ENCODE measurements at places on chromosomes 1 and 21. TPM values are rescaled to one million over a fixed set of nuclear protein-coding genes. Genes with fewer than 3 reads are reported as not detected.

GRCh38 chr1:172940174-172940855, 110.4 kb downstream of the TNFSF18 start:
- peak; percentile 22 for DNase-seq

Gene TMEM269
- 0.06 TPM for total RNA-seq

DNA sequence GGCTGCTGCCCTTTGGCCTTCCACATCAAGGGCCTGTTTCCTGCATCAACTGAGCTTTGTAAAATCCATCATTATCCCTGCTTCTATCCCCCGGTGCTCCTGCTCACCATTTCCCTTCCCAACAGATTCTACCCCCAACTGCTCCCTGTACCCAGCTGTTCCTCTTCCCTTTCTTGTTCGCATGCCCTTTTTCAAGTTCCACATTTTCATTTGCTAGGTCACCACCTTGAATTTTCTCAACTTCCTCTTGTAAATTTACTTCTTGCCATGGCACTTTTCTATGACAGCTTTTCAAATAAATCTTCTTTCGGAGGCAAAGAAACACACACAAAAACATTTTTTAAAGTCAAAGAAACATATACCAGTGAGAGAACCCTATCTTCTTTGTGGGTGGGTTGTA, 330.5 kb upstream of the ADGRL2 start:
- no peak for DNase-seq

Gene CYP4X1
- 0.78 TPM for total RNA-seq

- no peak for DNase-seq
Observed at GRCh38 chr1:244234009-244234643, 183.0 kb downstream of the ZBTB18 start.

DNA sequence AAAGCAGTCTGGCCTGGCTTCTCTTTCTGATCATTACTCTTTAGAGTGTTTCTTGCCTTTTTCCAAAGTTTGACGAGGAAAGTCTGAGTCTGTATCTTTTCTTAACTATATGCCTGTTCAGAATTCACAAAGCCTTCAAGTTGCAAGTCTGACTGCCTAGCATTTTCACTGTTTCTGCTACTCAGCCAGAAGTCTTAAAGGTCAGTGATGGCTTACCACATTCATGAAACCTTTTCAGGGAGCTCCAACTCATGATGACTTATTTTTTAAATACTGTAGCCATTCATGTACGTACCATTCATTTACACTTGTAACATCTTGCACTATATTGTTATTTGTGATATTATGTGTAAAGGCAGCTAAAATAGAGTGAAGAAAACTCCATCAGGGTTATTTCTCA, 58.2 kb downstream of the TNFSF4 start:
- DNase-seq = no peak

DNA sequence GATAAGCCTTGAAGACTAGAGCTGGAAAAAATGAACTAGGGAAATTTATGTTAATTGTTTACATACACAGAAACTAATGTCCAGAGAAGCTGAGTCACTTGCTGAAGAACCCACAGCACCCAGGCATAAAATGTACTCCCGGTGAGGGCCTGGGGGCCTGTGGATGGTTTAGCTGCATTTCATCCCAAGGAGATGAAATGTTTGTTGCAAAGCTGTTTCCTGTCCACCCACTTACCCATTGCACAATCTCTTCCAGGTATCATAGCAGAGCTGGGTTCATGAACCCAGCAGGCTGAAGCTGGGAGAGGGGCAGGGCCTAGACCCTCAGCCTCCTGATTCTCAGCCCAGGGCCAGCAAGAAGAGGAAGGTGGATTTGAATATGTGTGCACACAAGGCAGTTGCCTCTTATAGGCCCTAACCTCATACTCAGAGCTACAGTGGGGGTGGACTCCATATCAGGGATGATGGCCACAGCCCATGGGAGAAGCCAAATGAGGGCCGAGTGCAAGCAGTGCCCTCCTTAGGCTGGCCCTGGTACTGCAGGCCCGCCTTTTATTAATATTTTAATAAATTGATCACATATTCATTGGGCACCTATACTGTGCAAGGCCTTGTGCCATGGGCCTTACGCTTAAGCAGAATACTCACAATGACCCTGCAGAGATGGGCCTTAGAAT, 110.8 kb downstream of the LACTBL1 start:
- DNase-seq = no peak

- no peak for DNase-seq
Observed at GRCh38 chr1:55213885-55214211, 1.3 kb downstream of the USP24 start.

DNA sequence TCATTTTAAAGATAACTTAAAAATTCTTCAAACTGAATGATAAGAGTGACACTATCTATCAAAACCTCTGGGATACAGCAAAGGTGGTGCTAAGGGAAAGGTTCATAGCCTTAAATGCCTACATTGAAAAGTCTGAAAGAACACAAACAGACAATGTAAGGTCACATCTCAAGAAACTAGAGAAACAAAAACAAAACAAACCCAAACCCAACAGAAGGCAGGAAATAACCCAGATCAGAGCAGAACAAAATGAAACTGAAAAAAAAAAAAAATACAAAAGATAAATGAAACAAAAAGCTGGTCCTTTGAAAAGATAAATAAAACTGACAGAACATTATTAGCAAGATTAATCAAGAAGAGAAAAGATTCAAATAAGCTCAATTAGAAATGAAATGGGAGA, 6.8 kb downstream of the ODF2L start:
- DNase-seq = no peak

DNA sequence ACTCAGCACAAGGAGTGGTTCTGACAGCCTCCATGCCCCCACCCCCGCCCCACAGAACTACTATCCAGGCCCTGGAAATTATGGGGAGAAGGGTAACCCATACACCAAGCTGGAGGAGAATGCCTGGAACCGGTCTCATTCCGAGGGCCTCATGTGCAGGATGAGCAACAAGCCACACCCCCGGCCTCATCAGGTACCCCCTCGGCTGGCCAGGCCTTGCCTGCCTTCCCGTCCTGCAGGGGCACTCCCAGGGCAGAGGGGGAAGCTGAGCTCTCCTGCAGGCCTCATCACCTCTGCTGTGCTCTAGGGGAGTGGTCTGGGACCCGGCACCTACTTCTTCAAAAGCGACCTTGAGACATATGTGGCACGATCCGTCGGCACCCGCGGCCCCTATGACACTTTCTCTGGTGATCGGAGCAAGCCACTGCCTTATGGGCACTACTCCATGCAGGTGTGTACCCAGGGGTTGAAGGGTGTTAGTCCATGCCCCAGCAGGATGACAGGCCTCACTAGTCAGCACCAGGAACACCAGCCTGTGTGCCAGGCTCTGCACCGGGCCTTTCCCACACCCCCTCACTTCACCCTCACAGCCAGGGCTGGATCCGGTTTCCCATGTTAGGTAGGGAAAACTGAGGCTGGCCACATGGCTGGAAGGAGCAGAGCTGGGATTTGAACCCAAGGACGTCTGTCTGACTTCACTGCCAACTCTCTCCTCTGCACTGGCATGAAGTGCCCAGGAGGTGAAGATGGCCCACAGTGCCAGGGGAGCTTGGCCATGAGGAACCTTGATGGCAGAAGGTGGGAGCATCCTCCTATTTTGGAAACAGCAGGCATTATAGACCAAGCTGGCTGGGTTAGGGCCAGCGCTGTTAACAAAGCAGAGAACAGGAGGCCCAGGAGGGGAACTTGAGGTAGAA, 10.9 kb upstream of the TTC22 start:
- no peak for DNase-seq

Gene CD1D
- 7.2 TPM for total RNA-seq

DNA sequence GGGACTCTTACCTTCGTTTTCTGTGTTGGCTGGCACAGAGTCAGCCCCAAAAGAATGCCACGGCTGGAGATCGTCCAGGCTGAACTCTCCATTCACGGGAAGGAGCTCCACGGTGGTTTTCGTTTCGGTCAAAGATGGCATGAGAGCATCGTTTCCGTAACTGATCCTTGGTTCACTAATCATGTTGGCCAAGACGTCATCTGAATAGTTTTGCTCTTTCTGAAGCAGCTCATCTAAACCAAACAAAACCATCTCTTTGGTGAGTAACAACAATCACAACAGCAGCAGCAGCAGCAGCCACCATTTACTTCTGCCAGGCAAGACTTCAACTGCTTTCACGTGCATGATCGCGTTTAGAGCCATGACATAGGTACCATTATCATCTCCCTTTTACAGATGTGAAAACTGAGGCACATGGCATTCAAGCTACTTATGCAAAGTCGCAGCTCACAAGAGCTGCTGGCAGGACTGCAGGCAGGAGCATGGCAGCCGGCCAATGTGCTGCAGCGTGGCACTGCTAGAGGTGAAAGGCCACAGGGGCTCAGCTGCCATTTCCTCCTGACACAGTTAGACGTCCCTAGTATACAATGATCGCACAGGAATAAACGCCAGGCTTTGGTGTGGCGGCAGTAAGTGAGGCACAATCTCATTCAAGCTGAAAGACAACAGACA, 177.1 kb downstream of the GABPA start:
- DNase-seq = peak; percentile 40

GRCh38 chr1:42260376-42261070, 74.5 kb downstream of the FOXJ3 start:
- DNase-seq = no peak

DNA sequence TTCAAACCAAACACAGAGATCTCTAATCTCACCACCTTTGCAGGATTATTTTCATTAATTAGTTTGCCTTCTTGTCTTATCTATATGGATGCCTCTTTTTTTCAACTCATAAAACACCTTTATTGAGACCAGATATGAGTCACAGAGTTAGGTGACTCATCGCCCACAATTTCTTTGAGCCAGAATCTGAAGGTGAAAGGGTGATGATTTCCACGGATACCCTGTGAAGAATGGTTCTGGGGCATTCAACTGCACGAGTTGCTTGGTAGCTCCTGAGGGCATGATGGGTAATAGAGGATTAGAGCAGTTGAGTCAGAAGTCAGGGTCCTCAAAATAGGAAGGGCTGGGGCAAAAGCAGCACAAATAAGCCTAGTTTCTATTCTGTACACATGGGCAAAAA, 128.2 kb downstream of the TBX19 start:
- no peak for DNase-seq

Gene TRABD2B
- total RNA-seq = 11.2 TPM

GRCh38 chr21:31205412-31205811, 138.6 kb downstream of the TIAM1 start:
- DNase-seq = no peak

Gene RAB13
- total RNA-seq = 112 TPM

DNA sequence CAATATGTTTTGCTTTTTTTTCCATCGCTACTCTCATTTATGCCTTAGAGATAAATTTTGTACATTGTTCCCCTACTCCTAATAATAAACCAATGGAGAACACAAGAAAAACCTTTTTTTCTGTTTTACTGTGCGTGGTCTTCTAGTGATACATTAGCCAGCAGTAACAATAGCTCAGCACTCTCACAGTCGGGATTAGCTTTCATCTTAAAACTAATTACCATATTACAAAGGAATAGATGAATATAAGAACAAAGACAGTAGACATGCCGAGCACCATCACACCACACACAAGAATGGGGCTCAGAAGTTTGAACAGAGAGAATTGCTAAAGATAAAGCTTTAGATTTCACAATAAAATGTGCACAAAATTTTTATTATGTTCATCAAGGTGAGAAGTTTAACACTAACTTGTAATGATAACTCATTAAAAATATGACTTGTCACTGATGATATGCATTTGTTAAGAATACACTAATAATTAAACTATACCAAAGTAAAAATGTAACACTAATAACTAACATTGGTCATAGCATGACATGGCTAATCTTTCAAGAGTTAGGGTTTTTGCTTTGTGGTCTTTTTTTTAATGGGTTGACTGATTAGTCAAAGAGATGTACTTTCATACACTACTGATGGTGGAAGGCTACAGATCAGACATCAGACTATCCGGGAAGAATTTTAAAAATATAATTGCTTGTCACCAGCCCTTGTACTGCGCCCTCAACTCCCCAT, 61.8 kb downstream of the EXTL2 start:
- no peak for DNase-seq

Gene AADACL4
- total RNA-seq = not detected

Gene AIRE
- total RNA-seq = 0.17 TPM

Gene PIK3R3
- 22.0 TPM for total RNA-seq

DNA sequence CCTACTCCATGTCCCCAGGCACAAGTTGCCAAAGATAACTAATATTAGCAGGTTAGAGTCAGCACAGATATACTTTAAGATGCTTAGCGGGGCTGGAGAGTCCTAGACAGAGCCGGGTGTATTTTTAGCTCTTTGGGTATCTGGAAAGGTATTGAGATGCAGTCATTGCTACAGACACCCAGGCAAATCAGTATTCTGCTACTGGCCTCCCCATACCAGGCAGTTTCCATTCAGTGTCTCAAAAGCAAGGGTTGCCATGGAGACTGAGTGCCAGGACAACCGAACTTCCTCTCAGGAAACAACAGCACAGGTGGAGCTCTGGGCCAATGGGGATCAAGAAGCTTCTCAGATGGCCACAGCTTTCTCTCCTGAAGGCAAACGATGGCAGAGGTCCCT, 45.3 kb downstream of the KCNC4 start:
- DNase-seq = no peak

Gene HAO2
- 0.17 TPM for total RNA-seq

GRCh38 chr1:168614235-168614634, 37.8 kb downstream of the XCL1 start:
- DNase-seq = no peak

DNA sequence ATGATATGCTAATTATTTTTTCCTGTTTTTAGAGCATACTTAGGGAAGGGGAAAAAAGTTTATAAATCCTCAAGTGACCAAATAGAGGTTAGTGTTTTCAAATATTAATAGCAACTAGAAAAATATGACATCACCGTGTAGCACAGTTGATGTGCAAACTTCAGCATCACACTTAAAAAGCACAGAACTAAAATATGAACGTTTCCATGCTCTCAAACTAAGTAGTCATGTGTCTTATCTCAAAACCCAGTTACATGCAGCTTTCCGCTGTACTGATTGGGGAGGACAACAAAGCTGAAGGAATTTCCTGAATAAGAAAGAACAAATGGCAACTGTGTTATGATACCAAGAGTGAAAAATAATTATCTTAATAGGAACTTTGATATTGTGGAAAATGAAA, 903.7 kb downstream of the ADGRL2 start:
- no peak for DNase-seq

DNA sequence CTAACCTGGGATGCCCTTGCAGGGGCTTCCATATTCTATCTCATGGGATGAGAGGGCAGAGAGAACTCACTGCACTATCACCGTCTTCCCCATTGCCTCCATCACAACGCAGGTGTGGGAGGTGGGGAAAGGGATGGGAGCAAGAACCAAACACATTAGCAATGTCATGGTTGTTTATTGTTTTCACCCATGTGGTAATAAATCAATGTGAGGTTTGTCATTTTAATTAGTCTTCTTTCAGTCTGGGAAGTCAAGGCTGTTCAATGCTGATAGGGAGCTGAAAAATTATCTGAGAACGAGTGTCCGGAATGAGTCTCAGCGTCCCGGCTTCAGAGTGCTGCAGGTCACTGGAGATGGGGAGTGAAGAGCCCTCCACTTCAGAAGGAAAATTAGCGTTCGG, 268.5 kb downstream of the DUSP10 start:
- DNase-seq = no peak

GRCh38 chr1:203264052-203264501, 34.6 kb upstream of the CHIT1 start:
- DNase-seq = no peak

Gene AKR7A3
- total RNA-seq = 390 TPM

GRCh38 chr1:209072481-209072880, 511.0 kb upstream of the CAMK1G start:
- no peak for DNase-seq

Gene ATP1A2
- 18.6 TPM for total RNA-seq

GRCh38 chr1:246093230-246093629, 413.8 kb downstream of the SMYD3 start:
- DNase-seq = no peak

Gene LAX1
- 1.9 TPM for total RNA-seq
